GM23248 (cell line): ENCODE measurements at places on chromosomes 1 and 21.
A peak's percentile ranks its signal among the peaks of the same experiment; 100 is the strongest.

- DNase-seq = no peak
Measured at GRCh38 chr1:245181158-245181517, 26.4 kb downstream of the KIF26B start.

- peak; percentile 53 for DNase-seq
Measured at GRCh38 chr1:3483801-3484444, 29.5 kb downstream of the ARHGEF16 start.

- peak; percentile 32 for DNase-seq
Measured at GRCh38 chr1:26285366-26286063, 5.6 kb downstream of the SH3BGRL3 start.

DNA sequence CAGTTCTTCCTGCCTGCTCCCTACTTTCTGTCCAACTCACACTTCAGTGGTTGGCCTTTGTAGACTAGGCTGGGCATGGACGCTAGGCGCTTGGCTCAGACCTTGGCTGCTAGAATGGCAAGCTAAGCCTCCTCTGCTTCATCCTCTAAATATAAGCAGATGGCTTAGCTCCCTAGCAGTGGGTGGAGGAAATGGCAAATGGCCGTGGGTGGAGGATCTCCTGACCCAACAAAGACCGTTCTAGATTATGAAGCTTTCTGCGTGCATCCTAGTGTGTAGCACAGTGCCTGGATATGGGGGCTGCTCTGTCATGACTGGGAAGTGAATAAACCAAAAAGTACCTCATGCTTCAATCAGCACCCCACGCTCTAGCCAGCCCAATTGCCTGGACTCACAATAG lies 10.4 kb upstream of the ETV3L start:
- DNase-seq = peak; percentile 62
